ENCODE measurements at places on chromosomes 13 and 19.

DNA sequence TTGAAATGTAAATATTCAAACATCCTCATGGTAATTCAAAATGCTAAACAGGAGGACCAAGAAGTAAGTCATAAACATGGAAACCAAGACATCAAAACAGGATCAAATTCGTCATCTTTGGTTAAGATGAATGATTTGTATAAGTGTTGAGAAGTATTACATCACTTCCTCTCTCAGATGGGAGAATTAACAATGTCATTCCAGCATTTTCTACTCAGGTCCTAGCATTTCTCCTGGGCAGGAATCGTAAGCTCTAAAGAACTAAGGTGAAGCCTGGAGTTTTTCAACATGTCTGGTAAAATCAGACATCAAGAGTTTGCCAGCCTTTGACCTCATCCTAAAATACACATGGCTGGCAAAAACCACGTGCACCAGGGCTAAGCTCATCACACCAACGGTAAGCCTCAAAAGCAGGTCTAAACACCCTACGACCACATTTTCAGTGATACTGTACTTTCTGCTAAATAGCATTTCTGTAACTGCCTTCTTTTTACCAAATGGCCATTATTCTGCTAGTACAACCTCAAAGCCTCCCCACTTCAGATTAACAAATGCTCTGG, 24.8 kb downstream of the RANBP3 start:
- DNase-seq, result no peak

DNA sequence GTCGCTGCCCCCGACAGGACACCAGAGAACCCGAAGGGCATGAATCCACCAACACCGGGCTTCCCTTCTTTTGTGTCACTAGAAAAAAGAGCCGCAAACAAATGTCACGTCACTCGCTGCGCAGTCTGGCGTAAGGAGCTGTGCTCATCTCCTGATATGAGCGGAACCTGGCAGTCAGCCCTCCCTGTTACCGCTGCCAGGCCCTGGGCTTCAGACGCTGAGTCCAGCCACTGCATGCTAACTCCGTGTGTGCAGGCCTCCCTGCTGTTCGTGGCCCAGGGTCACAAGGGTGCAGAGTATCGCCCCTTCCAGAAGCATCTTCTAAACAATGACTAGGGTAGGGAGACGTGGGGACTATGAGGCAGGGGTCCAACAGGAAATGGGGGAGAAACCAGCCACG, 71.3 kb downstream of the SLC7A1 start:
- no peak for DNase-seq

DNA sequence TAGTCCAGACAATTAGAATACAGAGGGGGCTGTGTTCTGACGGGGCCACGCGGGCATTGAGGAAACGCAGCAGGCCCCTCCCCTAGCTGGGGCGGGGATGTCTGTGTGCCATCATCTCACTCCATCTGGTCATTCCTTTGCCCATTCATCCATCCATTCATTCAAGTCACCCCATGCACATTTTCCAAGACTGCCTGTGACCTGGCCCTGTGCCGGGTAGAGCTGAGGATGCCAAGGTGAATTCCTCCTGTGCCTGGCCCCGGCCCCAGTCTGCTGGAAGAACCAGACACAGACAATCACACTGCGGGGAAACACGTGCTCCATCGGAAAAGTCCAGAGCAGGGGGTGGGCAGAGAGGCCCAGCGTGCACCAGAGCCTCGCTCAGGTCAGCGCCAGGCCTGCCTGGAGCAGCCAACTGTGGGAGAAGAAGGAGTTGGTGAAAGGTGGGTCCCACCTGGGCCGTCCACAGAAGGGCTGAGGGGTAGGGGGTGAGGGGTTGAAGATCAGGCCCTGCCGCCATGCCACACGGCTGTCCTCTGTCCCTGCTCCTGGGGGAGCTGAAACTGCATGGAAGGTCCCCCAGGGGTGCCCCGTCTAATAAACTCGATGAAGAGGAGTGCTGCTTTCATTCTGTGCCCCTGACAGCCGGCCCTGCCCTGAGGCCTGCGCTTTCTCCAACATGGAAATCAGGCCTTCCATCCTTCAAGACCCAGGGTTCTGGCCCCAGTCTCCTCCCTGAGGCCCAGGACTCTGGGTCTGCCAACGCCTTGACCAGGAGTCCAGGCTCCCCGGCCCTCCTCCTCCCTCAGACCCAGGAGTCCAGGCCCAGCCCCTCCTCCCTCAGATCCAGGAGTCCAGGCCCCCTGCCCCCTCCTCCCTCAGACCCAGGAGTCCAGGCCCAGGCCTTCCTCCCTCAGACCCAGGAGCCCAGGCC, 1.6 kb upstream of the CACNG6 start:
- DNase-seq, result no peak

DNA sequence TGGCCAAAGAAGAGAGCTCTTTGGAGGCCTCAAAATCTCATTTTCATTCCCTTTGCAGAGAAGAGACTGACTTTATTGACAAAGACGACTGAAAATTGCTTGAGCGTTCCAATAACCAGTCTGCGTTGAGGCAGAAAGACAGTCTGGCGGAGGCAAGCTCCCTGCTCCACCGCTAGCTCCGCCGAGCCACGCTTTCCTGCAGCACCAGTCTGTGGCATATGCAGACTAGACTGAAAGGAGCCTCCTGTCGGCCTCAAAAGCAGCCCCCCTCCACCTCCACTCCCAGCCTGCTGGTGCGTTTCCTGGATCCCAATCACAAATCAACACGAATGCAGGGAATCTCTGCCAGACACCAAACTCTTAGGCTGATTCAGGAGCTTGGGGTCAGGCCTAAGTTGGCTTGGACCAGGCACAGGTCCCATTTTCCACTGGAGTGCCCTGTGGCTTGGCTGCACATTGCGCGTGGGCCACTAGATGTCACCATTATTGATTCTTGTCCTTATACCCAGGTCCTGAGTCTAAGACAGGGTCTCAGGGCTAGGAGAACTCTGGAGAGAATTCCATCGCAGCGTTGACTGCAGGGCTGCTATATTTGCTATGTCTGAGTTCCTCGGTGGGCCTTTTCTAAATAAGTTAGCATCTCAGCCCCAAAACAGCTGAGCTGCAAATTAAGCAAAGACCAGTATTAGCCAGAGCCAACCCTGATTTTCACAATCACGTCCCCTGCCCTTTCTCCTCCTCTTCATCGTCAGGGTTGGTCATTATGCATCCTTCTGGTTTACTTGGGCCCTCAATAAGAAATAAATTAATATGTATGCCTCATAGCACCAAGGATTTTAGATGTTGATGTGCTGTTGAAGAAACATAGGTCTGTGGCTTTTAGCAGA, 5.2 kb upstream of the ZNF507 start:
- peak; percentile 31 for DNase-seq

- no peak for DNase-seq
These were observed 5.1 kb upstream of the DCUN1D2 start for GRCh38 chr13:113495494-113496210.

GRCh38 chr19:37243206-37243632, 25.2 kb downstream of the ZNF383 start:
- DNase-seq, result no peak

GRCh38 chr19:48968179-48968661, 3.1 kb downstream of the FTL start:
- DNase-seq, result no peak

DNA sequence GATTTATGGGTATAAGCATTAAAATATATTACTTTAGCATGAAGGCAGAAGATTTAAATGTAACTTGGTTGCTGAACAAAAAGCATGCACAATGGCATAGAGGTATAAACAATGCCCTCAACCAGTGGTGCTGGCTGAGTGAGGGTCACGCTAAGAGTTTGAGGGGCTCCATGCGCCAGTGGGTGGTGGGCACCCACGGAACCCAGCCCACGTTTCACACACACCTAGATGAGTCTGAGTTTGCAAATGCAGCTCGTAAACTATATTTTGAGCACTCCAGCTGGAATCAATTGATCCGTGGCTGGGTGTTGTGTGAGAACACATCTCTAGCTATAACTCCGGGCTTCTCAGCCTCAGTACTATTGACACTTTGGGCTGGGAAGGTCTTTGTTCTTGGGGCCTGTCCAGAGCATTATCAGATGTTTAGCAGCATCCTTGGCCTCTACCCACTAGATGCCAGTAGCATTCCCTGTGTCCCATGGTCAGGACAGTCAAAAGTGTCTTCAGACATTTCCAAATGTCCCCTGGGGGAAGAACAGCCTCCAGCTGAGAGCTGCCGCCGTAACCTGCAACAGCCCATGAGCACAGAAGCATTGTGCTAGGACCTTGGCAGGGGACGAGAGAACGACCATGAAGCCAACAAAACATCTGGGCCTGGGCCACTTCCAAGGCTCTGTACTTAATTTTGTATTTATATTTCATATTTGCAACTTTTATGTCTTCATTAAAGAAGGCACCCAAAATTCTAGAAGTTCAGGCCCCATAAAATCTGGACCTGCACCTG, 108.1 kb upstream of the SOX1 start:
- no peak for DNase-seq

GRCh38 chr13:59534806-59535205, 628.9 kb downstream of the DIAPH3 start:
- no peak for DNase-seq

GRCh38 chr13:60009300-60010253, 154.2 kb downstream of the DIAPH3 start:
- DNase-seq, result no peak

- DNase-seq, result no peak
These were observed 9.8 kb upstream of the CNMD start for GRCh38 chr13:52749419-52749818.

- DNase-seq, result no peak
These were observed 67.0 kb downstream of the ABCC4 start for GRCh38 chr13:95234242-95234641.

GRCh38 chr19:39420769-39421168, 8.3 kb downstream of the PLEKHG2 start:
- DNase-seq, result no peak

DNA sequence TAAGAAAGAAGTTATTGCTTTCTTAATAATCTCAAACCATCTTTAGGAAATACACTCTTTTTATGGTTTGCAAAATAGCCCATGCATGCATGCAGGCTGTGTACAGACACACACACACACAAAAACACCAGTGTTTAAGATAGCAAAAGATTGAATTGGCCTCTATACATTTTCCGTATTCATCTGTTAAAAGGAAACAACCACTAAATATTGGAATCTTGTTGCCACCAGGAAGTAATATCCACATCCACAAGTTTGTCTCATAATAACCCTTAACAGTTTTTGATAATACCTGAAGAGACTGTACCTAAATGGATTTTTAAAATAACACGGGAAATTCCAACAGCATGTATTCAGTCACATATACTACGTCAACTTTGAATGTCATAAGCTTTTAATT, 7.3 kb upstream of the MAB21L1 start:
- no peak for DNase-seq

- DNase-seq, result no peak
These were observed 1.0 kb upstream of the ETFB start for GRCh38 chr19:51367255-51367564.

GRCh38 chr19:29576761-29577648, 29.1 kb upstream of the POP4 start:
- DNase-seq, result peak; percentile 6

- no peak for DNase-seq
These were observed 330.7 kb downstream of the PCDH20 start for GRCh38 chr13:61084988-61085387.

DNA sequence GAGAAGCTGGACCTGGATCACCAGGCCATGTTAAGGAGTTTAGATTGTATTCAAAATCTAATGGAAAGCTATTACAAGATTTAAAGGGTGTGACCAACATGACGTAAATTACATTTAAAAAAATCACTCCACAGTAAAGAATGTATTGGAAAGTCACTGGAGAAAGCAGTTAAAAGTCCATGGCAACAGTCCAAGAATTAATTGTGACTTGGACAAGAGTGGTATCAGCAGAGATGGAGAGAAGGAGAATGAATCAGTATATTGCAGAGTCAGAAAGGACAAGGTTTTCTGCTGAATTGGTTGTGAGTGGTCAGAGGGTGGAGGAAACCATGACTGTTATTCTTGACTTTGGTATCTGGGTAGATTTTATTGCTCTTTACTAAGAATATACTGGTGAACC, 535.1 kb upstream of the SLITRK1 start:
- DNase-seq, result no peak

DNA sequence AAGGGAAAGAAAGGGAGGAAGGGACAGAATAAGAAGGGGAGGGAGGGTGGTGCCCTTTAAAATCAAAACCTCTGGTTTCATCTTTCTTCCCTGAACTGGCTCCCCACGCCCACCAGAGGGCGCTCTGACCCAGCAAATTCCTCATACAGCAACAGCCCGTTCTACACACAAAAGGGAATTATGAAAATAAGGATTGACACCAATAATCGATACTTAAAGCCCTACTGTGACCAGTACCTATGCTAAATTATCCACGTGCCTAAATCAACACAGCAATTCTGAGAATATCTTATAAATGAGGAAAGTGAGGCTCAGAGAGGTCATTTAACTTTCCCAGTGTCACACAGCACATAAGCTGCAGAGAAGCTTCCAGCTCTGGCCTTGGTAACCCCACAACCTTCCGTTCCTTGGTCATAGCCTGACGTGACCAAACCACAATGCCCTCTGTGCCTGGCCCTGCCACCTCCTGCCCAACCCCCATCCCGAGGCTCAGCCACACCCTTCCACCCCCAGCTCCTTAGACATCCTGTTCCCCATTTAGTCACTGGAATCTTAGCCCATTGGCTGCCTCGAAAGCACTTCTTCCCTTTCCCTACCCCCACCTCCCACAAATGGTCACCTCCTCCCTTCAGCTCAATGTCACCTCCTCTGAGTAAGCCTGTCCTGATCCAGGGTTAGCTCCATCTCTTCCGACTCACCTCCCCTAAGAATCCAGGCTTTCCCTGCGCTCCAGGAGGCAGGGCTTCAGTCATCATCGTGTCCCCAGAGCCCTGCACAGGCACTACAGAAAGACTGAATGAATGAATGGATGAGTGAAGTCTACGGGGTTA, 34.2 kb upstream of the PNMA8B start:
- DNase-seq, result peak; percentile 59

GRCh38 chr13:67416047-67416925, 186.2 kb upstream of the PCDH9 start:
- DNase-seq, result no peak

- peak; percentile 100 for DNase-seq
These were observed 529.3 kb downstream of the IRS2 start for GRCh38 chr13:109256866-109257760.

DNA sequence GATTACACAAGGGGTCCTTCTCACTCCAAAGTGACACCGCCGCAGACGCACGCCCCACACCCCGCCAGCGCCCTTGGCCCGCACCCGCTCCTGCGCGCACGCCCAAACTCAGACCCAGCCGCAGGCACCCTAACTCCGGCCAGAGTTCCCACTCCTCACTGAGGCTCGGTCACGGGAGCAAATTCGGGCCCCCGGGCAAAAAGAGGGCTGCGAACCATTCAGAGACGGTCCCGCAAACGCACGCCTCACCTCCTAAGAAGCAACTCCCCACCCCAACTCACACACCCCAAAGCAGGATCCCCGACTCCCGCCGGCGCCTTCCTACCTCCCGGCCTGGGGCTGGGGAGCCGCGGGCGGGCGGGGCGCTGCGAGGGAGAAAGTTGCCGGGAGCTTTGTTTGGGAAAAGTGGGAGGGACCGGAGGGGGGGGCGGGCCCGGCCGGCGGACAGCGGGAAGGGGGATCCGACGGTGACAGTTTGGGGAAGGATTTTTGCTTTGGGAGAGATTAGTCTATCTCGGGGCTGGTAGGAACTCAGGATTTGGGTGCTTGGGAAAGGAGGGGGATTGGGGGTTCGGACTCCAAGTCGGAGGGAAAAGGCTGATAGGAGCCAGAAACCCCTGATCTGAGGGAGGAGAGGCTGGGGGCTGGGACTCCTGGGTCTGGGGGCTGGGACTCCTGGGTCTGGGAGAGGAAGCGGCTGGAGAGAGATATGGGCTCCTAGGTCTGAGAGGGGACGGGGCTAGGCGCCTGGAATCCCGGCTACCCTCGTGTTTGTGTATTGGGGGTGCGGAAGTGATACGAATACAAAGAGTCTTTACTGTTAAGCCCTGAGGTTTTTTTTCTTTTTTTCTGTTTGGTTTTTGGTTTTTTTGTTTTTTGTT, at the start of gene TEAD2:
Gene TEAD2 (minus strand): TSS at position 369 of the 881 bp plus-strand sequence. CDS start 2,341 bp downstream, outside the sequence.
- no peak for DNase-seq

GRCh38 chr19:11814029-11814699, at the start of gene ZNF440:
Gene ZNF440, plus strand, starts transcription at chr19:11814273. Its CDS starts 175 bp downstream, at chr19:11814448.
- peak; percentile 87 for DNase-seq

Data from renal cortical epithelial cell (primary cell).